Activated CD8-positive, alpha-beta T cell treated with anti-CD3 and anti-CD28 coated beads for 36 hours (primary cell): ENCODE measurements at places on chromosomes 6 and 20. TPM values are rescaled to one million over a fixed set of nuclear protein-coding genes. Genes with fewer than 3 reads are reported as not detected.

Gene STMND1
- total RNA-seq, result not detected

Gene PLCB4
- not detected for total RNA-seq

Gene OR2H1
- total RNA-seq, result not detected

Gene RSPO4
- total RNA-seq, result not detected

Gene GSTA1
- not detected for total RNA-seq

Gene TGM2
- not detected for total RNA-seq

Gene ZNF133
- total RNA-seq, result 8.0 TPM

Gene DEF6
- total RNA-seq, result 97.1 TPM

Gene GSTA4
- 13.1 TPM for total RNA-seq

Gene KCNK16
- total RNA-seq, result not detected

Gene TNFRSF21
- 2.3 TPM for total RNA-seq

Gene PRSS35
- not detected for total RNA-seq

Gene WFDC2
- total RNA-seq, result 1.3 TPM

Gene BAG2
- 8.9 TPM for total RNA-seq

Gene GNMT
- 0.25 TPM for total RNA-seq

Gene EPPIN
- not detected for total RNA-seq

Gene SRSF12
- total RNA-seq, result 1.1 TPM

Gene SAMD3
- 6.4 TPM for total RNA-seq

Gene GSTA2
- total RNA-seq, result not detected

Gene RAB23
- total RNA-seq, result 1.3 TPM

Gene RIMS4
- total RNA-seq, result not detected

Gene FLRT3
- total RNA-seq, result not detected

Gene SERPINB1
- 55.8 TPM for total RNA-seq

Gene SGK2
- total RNA-seq, result 0.50 TPM

Gene POM121L2
- not detected for total RNA-seq

Gene ALDH5A1
- 20.7 TPM for total RNA-seq

Gene MYCT1
- total RNA-seq, result not detected

Gene PRDM13
- not detected for total RNA-seq

Gene UBE2J1
- 23.2 TPM for total RNA-seq

Gene CST4
- total RNA-seq, result not detected

Gene MYBL2
- 93.6 TPM for total RNA-seq

Gene HMGCLL1
- total RNA-seq, result not detected

Gene SERAC1
- 5.4 TPM for total RNA-seq

Gene COL20A1
- total RNA-seq, result 0.04 TPM

Gene EYA4
- total RNA-seq, result not detected

Gene MAPK13
- 60.4 TPM for total RNA-seq

Gene HLA-DOB
- total RNA-seq, result 11.6 TPM

Gene HNF4A
- not detected for total RNA-seq

Gene RBM24
- not detected for total RNA-seq

Gene SLC35F1
- 0.09 TPM for total RNA-seq

Gene CRISP3
- total RNA-seq, result not detected

Gene PROCR
- 3.0 TPM for total RNA-seq

Gene JPH2
- 0.47 TPM for total RNA-seq

Gene DDO
- not detected for total RNA-seq
